Activated CD4-positive, alpha-beta T cell treated with anti-CD3 and anti-CD28 coated beads, Interleukin-2, Interleukin-4, amounts not matched to agents 100 ng/mL and 50 ng/mL, durations not matched to agents 16 hours and 8 hours (primary cell): ENCODE measurements at places on chromosomes 5 and 9.

- DNase-seq: peak; percentile 86
Observed at GRCh38 chr5:96114736-96115135, 153.1 kb upstream of the ELL2 start.

- no peak for DNase-seq
Observed at GRCh38 chr9:101014566-101014965, 14.0 kb upstream of the PLPPR1 start.

- DNase-seq: no peak
Observed at GRCh38 chr9:109956717-109957440, 176.9 kb downstream of the PALM2AKAP2 start.

DNA sequence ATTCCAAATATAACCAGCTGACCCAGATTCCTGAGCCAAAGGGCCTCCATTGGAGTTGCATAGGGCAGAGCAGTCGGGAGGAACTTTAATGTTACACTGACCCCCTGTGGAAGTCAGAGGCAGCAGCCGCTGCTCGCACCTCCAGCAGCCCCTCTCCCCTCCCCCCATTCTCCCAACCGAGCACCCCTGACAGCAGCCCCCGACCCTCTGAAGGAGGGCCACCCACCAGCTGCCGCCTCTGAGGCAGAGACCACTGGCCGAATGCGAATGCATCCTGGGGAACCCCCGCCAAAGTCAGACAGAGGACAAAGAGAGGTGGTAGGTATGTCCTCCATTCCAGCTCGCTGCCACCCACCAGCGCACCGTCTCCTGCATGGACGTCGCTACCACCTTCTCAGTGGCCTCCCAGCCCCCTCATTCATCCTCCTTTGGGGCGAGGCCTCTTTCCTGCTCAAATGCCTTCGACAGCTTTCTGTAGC is 231.0 kb downstream of the CDK5RAP2 start:
- peak; percentile 29 for DNase-seq

GRCh38 chr5:41925555-41925951 is 472 bp downstream of the FBXO4 start:
- peak; percentile 9 for DNase-seq
